ENCODE measurements at places on chromosomes 6 and 20.

DNA sequence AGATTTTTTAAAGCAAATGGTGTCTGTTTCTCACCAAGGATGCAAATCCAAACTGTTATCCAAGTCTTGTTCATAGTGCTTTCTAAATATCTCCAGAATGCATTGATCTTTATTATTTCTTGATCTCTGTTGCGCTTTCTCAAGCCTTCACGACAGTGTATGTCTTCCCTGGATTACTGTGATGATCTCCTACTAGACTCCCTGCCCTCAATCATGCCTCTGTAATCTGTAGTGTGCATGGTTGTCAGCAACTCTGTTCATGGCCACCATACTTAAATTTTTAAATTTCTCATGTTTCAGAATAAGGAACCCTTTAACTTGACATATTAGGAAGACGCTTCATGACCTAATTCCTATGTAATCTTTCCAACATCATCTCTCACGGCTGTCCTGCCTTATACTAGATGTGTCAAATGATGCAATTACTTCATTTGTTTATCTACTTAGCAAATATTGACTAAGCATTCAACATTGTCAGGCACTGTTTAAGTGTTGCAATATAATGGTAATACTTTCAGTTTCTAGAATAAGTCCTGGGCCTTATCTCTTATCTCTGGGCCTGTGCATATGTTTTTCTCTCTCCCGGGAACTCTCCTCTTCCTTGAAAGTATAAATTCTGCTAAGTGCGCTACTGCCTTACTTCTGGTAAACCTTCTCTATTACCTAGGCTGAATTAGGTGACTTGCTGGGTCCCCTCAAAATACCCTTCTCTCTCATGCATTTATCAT is 25.6 kb upstream of the AHI1 start:
- peak; percentile 4 for DNase-seq

GRCh38 chr6:145883263-145883662 is 68.7 kb upstream of the FBXO30 start:
- no peak for DNase-seq

DNA sequence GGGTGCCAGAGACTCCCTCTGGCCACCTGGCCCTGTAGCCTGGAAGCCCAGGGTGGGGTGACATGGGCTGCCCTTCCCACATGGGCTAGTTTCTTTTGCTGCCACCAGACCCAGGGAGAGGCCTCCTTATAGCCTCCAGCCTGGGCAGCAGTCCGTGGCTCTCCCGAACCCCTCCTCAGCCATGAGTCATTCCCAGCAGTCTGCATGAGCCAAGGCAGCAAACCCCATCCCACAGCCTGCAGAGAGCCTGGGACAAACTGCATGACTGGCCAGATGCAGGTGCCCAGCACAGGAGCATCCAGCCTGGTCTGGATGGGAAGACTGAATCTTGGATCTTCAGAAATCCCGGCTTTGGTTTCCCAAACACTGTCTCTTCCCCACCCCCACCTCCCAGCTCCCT is 75.7 kb downstream of the MRPL14 start:
- peak; percentile 78 for DNase-seq

DNA sequence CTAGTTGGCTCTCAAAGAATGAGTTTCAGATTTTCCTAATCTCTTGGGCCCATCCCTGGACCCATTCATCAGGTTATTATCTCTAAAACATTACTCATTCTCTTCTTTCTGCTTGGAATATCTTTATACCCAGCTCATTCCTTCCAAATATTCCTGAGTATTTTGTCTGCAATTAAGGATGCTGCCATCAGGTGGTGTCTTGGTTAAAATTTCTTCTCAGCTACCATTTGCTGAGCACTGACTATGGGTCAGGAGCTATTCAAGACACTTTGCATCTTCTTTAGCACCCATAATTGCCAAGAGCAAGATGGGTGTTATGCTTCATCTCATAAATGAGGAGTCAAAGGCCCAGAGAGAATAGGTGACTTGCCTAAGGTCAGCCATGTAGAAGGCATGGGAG is 8.4 kb downstream of the SUN5 start:
- DNase-seq: no peak

GRCh38 chr6:42224222-42225028 is 6.8 kb upstream of the MRPS10 start:
- peak; percentile 76 for DNase-seq

DNA sequence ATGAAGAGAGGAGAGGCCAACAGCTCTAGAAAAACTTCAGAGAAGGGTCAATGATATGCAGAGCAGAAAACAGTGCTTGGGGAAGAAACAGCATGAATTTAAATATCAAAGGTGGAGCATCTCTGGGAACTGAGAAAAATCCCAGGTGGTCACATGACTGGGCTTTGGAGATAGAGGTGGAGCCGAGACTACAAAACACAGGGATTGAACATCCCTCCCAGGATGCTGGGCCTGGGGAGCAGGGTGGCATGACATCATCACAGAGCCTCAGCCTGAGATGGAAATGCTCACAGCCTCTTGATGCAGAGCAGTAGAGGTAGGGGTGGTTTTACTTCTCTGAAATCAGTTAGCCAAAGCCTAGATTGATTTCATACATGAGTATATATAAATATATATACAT is 529.5 kb downstream of the PRKN start:
- DNase-seq: no peak
